Epithelial cell of prostate (primary cell): ENCODE measurements at places on chromosomes 1 and 21.

GRCh38 chr1:243693800-243694199 is 156.2 kb downstream of the AKT3 start:
- no peak for DNase-seq

DNA sequence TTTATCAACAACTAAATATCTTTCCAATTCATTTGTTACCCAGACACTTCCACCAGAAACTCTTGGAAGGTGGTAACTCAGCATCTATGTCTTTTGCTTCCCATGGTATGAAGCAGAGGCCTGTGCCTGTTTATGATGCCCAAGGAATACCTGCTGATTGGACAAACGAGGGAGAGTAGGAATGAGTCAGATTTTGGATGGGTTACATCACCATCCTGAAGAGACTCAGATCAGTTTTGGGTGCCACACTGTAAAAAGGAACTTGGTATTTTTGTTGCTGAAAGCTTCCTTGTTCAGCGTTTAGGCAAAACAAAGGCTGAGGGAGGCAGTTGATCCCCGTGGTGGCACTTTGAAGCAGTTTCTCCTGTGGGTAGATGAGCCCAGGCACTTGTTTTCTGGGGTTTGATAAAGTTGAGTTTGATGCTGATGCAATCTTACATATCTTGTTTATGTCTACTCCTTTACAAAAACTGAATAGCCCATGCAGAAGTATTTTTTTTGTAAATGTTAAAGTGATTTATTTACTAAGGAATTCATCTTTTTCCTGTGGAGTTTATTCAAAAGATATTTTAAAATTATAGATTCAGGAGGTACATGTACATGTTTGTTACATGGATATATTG is 26.7 kb upstream of the CYP4X1 start:
- no peak for DNase-seq

DNA sequence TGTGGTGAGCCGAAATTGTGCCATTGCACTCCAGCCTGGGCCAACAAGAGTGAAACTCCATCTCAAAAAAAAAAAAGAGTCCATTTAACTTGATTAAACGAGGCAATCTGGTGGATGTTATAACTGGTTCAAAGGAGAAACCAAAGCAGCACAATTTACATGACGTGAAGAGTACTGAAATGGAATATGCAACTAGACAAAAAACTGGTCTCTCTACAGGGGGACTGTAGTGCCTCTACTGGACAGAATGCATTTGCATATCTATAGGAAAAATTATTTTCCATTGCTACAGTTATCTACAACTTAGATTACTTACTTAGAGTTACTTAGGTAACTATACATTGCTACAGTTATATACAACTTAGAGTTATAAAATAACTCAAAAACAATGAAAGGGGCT is 2.7 kb upstream of the CAPN2 start:
- no peak for DNase-seq

GRCh38 chr1:18407166-18408045 is 73.3 kb upstream of the KLHDC7A start:
- DNase-seq, result no peak

DNA sequence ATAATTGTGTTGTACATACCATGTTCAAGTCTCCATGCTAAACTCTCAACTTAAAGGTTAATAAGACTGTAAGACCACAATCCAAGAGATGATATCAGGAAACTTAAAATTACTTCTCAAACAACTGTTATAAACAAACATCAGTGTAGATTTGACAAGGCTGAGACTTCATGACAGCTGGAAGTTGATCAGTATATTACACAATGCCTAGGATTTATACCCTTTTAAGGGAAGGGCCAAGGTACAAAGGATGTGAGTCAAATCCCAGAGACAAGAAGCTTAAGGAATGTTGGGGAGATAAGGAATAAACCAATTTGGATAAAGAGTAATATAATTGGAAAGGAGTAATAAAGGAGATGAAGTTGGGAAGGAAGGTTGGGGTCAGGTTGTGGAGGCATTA is 98.8 kb downstream of the LBR start:
- DNase-seq, result no peak

DNA sequence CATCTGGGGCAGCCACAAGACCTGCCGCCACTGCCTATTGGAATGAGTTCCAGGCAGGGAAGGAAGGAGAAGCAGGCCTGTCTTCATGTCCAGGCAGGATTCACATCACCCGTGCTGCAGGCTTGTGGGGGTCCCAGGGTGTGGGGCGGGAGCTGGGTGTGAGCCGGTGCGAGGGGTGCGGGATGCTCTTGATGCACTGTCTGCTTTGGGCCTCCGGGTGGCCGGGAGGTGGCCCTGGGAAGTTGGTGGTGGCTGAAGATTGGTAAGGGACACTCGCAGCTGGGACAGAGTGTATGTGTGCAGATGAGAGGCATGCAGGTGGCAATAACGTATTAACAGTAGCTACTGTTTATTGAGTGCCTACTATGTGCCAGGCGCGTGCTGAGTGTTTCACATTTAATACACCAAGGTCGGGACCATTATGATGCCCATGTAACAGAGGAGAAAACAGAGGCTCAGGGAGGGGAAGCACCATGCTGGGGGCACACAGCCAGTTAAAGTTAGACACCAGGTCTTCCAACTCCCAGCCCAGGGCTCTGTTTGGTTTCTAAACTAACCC is 3.3 kb downstream of the CROCC start:
- no peak for DNase-seq

DNA sequence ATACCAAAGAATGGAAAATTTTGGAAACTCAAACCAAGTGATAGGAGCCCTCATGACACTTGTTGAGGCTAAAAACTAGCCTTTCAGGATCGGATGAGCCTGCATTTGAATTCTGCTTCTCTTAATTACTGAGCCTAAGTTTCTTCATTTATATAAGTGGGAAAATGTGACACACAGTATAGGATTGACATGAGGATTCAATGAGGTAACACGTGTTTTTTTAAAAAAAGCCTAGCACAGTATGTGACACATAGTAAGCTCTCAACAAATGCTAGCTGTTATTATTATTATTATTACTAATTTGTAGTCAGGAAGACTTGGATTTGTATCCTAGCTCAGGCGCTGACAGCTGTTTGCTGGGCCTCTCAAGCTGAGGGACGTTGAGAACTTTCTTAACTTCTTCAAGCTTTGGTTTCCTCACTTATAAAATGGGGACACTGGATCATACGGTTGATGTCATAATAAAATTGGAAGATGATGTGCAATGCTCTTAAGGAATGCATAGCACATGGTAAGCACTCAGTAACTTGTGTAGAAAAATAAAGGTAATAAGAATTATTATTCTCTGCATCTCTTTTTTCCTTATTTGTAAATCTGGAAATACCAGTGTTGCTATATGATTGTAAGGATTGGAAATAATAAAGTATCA is 55.4 kb upstream of the JUN start:
- no peak for DNase-seq

DNA sequence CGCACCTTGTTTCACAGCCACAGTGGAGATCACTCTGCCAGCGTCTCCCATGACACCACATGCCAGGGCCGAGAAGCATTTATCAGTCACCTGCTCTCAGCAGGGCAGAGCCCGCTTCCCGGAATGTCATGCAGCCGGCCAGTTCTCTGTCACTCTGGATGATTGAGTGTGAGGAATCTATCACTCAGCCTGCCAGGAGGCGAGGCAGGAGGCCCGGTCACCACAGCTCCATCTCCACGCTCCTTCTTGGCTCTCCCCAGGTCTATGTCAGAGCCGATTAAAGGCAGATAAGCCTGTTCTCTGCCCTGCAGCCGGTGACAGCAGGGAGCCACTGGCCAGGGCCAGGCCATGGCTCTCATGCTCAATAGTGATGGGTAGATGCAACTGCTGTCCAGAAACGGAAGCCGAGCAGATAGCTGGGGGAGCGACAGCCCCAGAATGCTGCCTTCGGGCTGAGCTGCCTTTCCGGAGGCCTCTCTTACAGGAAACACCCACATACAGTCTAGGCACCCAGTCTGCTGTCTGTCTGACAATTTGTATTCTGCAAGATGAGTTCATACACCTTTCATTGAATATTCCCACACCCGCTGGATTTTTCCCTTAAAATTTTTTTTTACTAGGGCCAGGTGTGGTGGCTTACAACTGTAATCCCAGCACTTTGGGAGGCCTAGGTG is 64.1 kb downstream of the ACTL8 start:
- no peak for DNase-seq

- no peak for DNase-seq
Measured at GRCh38 chr1:228268881-228269265, 61.0 kb downstream of the OBSCN start.

- no peak for DNase-seq
Measured at GRCh38 chr21:29196670-29197191, 66.3 kb downstream of the MAP3K7CL start.

DNA sequence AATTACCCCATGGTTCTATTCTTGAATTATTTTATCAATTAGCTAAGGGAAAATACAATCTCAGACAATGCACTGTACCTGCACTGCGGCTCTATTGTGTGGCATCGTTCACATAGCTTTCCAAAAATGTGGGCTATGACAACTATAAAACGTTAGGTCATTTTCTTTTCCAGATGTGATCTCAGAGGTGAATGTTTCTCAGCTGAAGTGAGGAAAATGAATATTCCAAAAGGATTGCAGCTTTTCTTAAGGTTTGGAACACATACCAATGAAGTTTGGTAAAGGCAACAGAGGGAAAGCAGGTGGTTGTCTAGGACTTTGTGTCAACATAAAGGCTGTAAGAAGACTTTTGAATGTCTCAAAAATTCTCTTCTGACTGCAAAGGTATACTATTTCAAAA is 105.5 kb downstream of the NRIP1 start:
- DNase-seq, result no peak

DNA sequence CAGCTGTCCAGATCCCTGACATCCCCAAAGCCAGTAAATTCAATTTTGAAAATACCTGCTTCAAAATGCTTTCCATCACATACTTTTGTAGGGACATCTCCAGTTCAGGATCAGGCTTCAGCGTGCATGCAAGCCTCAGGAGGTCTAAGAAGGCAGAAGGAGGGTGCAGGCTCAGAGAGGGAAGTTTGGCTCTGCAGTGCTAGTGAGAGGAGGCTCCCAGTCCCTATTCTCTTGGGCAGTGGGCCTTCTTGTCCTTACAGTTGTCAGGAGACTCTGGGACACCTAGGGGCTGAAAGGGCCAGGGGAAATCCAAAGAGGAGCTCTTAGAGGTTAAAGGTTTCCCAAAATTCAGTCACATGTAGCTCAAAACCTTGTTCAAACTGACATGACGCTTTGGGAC is 20.1 kb downstream of the ADCY10 start:
- DNase-seq, result no peak

GRCh38 chr1:204468206-204468605 is 26.4 kb downstream of the PIK3C2B start:
- DNase-seq, result no peak

DNA sequence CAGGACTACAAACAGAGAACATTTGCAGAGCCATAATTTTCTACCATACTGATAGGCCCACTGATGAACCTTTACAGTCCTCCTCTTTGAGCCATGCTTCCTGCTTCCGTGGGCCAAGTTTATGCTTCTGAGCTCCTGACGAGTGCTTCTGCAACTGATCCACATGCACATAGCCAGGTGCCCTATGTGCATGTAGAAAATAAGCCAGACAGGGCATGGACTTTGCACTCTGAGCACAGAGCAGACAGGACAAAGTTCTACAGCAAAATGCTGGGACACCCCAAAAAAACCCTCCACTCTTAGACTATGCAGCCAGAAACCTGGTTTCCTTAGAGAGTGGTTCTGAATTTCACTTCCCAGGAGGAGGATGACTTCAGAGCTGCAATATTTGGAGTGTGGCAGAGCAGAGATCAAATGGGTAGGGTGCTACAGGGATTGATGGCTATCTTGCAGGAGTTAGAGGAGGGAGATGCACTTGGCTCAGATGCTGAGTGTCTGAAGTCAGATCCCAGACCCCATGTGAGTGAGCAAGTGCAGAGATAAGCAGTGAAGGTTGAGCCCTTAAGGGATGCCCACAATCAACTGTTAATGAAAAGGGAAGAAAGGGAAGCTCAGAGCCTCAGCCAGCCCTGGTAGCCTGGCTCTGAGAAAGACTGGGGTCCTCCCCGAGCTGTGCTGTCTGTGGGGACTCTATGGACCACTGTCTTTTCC is 230.9 kb downstream of the DUSP10 start:
- no peak for DNase-seq

GRCh38 chr21:31443736-31444521 is 99.9 kb upstream of the TIAM1 start:
- DNase-seq, result no peak

DNA sequence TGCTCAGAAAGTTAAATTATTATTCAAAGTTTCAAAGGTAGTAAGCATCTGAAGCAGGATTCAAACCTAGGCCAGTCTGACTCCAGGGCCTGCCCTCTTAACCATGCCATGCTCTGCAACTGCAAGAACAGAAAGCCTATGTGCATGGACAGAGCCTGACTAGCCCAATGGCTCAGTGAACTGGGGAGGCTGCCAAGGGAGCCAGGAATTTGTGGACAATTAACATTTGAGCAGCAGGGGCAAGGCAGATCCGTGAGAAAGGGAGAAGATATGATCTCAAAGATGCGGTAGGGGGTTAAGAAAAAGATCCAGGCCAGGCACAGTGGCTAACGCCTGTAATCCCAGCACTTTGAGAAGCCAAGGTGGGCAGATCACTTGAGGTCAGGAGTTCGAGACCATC is 6.5 kb upstream of the ATP1A4 start:
- no peak for DNase-seq

- DNase-seq, result no peak
Measured at GRCh38 chr1:21613072-21613867, 55.9 kb downstream of the RAP1GAP start.

DNA sequence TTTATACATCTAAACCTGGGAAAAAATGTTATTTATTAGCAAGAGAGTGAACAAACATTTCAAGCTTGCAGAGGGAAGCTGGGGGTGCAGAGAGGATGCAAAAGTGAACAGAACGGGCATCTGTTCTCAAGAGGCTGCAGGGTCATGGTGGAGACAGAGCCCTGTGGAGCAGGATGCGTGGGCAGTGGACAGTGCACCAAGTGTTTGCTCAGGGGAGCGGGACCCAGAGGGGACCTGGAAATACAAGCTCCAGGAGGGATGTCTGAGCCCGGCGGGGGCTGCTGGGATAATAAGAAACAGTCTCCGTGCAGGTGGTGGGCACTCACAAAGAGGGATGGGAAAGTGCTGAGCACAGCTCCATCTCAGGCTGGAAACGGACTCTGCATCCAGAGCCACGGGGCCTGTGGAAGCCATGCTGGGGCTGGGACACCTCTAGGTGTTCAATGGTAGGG is 105.3 kb upstream of the SLC45A1 start:
- no peak for DNase-seq

DNA sequence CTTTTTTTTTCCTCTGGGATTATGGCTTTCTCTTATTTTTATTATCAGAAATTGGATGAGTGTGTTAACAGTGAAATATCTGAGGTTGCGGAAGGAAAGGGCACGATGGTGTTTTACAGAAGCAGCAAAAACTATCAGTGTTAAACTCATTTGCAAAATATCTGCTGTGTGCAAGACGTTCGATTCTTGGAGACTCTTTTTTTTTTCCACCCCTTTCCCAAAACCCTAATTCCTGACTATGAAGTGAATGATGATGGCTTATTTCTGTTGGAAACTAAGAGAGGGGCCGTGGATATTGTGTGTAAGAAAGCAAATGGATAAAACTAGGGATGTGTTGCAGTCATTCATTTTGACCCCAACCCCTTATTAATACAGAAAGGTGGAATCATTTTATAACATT is 677 bp downstream of the NCAM2 start:
- no peak for DNase-seq
